Activated naive CD8-positive, alpha-beta T cell treated with anti-CD3 and anti-CD28 coated beads, Interleukin-2, amount 50 U/mL, for 24 hours (primary cell): ENCODE measurements at places on chromosomes 5 and 9.
A peak's percentile ranks its signal among the peaks of the same experiment; 100 is the strongest.

GRCh38 chr5:139895046-139895445 is 99.4 kb downstream of the PSD2 start:
- no peak for DNase-seq

GRCh38 chr9:117526674-117527073 is 111.8 kb upstream of the ASTN2 start:
- DNase-seq = no peak

- DNase-seq = no peak
Measured at GRCh38 chr5:177162379-177162778, 28.8 kb downstream of the NSD1 start.

DNA sequence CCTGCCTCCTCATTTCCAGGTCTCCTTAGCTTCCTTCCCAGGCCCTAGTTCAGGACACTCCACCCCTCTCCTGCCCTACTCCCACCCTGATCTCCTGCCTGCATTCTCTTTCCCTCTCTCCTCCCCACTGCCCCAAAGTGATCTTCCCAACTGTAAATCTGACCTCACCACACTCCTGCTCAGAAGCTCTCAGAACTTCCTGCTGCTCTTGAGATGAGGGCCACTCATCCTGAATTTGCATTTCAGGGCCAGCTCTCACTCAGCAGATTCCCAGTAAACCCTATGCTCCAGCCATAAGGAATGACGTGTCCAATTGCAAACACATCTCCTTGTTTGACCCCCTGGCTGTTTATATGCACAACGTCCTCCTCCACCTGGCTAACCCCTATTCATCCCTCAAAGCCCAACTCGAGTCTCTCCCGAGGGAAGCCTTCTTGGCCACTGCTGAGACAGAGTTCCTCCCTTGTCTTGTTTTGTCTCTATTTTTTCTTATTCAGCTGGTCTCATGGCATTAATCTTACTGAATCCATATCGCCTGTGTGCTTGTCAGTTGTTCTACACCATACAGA is 95.0 kb downstream of the NSG2 start:
- DNase-seq = no peak

DNA sequence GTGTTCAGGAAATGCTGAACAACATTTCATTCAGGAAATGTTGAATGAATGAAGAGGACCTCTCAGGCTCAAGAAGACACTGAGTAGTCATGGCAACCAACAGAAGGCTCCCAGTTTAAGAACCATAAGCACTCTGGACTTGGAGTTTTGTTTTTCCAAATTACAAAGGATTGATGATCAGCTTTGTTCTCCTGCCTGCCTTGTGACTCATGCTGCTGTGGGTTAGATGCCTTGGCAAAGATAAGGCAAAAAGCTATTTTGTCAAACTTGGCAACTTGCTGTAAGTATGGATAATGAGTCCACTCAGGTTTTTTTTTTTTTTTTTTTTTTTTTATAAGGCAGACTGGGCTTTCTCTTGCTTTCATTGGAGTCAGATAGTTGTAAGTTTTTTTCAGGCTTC is 365.0 kb downstream of the TMEM232 start:
- DNase-seq = no peak

GRCh38 chr5:43840424-43841125 is 237.6 kb downstream of the NNT start:
- DNase-seq = no peak

DNA sequence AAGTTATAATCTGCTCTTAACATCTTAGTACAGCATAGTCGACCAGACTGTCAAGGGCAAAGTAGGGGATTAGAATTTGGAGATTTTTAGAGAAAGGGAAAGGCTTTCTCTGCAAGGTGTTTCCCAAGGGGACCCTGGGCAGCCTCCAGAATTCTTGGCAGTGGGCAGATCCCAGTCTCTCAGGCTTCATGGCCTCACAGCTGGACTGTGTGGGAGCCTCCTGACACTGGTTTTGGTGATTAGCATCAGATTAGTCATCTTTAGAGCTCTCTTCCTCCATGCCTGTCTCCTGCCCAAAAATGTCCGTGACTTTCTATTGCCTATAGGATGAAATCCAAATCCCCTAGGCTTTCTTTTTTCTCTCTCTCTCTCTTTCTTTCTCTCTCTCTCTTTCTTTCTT is 370.7 kb downstream of the ZSWIM6 start:
- DNase-seq = no peak

DNA sequence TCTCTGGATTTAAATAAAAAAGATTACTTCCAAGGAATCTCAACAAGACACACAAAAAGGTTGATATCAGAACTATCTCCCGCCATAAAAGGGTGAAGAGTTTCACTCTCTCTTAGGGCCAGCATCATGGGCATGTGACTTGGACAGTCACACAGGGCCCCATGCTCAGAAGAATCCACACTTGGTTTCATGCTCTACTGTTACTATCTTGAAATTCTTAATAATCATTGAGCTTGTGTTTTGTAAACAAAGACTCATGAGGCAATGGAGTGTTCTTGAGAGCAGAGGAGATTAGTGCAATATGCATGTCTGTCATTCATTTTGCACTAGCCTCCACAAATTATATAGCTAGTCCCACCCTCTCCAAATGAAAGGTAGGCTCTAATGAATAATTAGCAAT is 58.4 kb downstream of the HMHB1 start:
- no peak for DNase-seq

DNA sequence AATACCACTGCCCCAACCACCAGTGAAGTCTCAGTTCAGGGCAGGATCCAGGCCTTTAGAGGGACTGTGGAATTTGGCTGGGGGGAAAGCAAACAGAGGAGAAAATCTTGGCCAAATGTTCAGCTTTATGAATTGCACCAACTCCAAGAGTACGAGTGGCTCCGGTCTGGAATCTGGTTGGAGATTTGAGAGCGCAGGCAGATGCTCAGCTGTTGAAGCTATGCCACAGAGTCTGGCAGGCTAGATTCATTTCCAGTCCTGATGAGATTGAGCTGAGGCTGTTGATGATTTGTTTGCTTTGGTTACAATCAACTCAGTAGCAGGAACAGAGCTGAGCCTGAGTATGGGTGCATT is 9.1 kb upstream of the HSPB3 start:
- no peak for DNase-seq

GRCh38 chr9:88792502-88792901 is 198.8 kb upstream of the S1PR3 start:
- DNase-seq = no peak

- DNase-seq = no peak
Measured at GRCh38 chr9:3608011-3608410, 82.2 kb upstream of the RFX3 start.

DNA sequence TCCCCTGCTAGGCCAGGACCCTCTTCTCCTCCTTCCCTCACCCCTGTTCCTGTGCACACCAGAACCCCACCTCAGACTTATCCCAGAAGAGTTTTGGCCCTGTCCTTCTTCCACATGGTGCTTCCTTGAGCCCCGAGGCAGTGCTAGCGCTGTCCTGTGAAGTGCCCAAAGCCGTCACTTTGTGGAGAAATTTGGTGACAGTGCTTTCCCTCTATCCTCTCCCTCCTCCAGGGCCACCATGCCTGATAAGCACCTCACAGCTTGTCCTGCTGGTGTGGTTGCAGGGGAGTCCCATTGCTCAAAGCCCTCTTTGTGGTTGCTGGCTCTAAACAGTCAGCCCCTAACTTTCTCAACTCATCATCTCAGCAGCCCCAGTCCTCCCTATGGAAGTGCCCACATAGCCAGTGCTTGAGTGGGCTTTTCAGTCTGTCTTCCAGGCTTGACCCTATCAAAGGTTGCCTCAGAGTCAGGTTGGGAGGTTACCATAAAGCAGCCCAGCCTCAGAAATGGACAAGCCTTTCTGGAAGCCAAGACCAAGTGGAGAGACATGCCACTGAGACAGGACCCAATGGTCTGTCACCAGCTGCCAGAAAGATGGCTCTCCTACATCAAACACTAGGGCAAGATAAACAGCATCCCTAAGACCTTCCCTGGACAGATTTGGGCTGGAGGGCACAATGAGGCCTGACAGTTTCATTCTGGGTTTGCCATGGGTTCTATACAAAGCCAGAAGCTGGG is 18.0 kb downstream of the IGIP start:
- no peak for DNase-seq

- DNase-seq = peak; percentile 29
Measured at GRCh38 chr5:40834391-40834848, 602 bp downstream of the RPL37 start.

GRCh38 chr5:593511-593910 is 18.6 kb upstream of the CEP72 start:
- DNase-seq = no peak

GRCh38 chr5:36359267-36359666 is 57.6 kb upstream of the RANBP3L start:
- DNase-seq = no peak

DNA sequence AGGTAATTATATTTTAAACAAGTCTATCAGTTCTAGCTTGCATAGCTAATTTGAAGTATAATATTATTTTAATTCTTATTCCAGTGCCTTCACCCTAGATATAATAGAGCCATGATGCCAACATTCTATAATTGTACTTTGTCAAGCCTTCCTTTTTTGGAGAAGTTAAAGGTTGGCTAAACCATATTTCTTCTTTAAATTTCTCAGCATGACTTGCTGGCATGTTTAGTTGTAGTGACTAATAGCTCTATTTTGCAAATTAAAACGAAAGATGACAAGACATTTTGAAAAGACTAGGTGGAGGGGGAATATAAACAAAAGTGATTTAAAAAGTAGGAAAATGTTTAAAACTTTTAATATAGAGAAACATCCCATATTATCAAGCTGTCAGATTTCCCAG is 400.7 kb downstream of the PSAT1 start:
- no peak for DNase-seq

GRCh38 chr9:3191715-3192114 is 334.1 kb downstream of the RFX3 start:
- DNase-seq = no peak

- DNase-seq = no peak
Measured at GRCh38 chr5:9466697-9467096, 79.2 kb downstream of the SEMA5A start.
